ENCODE measurements at places on chromosomes 11 and 22. TPM values are rescaled to one million over a fixed set of nuclear protein-coding genes. Genes with fewer than 3 reads are reported as not detected.

- no peak for DNase-seq
Observed at GRCh38 chr11:27839226-27839913, 139.1 kb upstream of the BDNF start.

DNA sequence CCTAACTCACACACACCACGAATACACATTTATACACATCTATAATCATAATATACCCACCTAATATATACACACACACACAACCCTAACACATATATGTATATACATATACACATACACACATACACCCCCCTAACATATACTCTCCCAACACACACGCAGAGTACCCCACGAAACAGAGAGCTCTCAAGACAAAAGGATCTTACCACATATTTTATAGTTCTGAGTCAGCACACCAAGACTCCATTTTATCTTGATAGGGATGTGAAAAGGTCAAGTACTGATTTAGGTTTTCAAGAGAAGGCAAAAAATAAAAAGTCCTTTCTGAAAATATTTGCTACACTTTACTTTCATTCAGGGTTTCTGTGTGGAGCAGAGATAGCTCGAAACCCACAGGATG lies 1207.2 kb downstream of the LRRC4C start:
- no peak for DNase-seq

Gene TEF
- 12.8 TPM for total RNA-seq

- DNase-seq = no peak
Observed at GRCh38 chr22:20116376-20116950, 559 bp downstream of the RANBP1 start.

GRCh38 chr11:65868076-65868667 lies 4.4 kb downstream of the EFEMP2 start:
- DNase-seq = peak; percentile 75

Gene NDUFA6
- 129 TPM for total RNA-seq

DNA sequence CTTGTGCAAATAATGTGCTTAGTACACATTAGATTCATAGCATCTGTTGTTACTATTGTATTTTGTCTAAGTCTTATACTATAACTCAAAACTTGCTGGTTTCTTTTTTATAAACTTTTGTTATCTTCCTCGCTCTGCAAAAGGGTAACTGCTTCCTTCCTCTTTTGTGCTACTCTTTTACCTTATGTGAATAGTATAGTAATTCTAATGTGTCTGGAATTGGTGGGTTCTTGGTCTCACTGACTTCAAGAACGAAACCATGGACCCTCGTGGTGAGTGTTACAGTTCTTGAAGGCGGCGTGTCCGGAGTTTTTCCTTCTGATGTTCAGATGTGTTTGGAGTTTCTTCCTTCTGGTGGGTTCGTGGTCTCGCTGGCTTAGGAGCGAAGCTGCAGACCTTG lies 563.1 kb upstream of the LUZP2 start:
- DNase-seq = no peak

Gene SERPIND1
- not detected for total RNA-seq

DNA sequence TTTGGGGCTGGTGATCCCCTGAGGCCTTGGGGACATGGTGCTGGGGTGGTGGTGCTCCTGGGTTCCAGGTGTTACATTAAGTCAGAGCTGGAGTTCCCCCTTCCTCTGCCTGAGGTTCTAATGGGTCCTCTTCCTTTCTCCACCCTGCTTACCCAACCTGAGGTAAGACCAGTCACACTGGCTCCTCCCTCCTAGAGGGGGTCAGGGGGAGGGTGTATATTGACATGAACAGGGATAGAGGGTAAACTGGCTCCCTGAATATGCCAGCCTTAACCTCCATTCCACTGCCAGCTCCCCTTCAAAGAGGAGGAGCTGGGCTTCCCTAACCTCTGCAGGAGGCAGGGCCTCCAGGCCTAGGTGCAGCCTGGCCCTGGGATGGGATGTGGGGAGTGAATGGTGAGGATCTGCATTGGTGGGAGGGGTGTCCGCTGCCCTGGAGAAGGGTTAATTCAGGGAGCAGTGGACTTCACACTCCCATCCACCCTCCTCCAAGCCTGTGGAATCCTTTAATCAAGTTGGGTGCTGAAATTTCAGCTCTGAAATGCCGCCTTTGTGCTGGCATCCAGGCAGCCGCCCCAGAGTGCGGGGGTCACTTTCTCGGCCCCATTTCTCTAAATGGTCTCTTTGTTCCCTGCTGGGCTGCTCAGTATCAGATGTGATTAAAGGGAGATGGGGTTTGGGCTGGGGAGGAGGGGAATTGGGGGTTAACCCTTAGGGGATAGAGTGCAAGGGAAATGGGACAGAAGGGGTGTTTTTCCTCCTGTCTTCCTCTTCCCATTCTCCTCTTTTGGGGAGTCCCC lies 15.2 kb downstream of the POLR2F start:
- DNase-seq = no peak

GRCh38 chr11:88341522-88342251 lies 4.2 kb upstream of the CTSC start:
- no peak for DNase-seq

DNA sequence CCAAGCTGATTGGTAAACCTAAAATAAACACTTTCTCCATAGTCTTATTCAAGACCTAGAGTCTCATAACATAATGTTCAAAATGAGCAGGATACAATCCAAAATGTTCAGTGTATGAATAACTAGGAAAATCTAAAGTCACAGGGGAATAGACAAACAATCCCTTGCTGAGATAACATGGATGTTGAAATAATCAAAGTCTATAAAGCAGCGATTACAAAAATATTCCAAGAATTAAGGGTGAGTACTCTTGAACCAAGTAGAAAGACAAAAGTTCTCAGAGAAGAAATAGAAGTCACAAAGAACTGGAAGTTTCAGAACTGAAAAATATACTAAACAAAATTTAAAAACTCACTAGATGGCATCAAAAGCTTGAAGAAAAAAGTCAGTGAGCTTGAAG lies 561.0 kb downstream of the INSC start:
- DNase-seq = no peak

DNA sequence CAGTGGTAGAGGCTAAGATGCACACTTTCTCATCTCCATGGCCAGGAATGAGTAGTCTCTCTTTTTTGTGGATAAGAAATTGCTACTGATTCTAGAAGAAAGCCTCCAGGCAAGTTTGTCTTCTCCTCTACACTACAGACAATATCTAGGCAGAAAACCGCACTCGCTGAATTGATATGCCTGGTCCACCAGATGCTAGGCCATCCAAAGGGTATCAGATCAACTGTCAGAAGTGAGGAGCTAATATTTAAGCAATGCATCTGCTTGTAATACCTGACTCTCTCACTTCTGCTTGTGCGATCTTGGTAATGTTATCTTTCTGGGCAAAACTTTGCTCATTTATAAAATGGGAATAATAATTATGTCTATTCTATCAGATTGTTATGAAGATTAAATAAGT lies 45.0 kb downstream of the CASP12 start:
- DNase-seq = no peak

Gene GGTLC2
- total RNA-seq = not detected

Gene CARD16
- not detected for total RNA-seq

DNA sequence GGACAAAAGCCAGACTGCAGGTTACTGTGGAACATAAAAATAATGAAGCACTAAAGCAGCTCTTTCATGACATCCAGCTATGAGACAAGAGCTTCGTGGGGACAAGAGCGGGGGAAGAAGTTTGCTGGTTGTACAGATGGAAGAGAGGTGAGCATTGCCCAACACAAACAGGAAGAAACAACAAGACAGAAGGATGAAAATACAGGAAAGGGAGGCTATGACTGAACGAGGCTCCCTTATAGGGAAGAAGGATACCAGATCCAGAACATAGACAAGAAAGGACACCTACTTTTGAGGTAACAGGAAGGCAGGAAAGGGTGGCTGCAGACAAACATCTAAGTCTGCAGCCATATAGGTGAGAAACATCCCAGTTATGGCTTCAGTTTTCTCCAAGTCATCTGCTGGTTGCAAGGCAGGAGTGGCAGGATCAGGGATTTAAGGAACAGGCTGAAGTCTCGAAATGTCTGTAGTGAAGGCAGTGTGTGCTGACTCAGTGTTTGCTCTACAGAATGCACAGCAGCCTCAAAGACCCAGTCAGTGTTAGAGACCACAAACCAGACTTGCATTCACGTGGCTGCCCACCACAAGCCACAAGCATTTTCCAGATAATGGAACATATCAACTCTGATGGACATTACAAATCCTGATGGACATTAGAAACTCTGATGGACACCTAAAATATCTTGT lies 1.9 kb downstream of the CLTCL1 start:
- no peak for DNase-seq

DNA sequence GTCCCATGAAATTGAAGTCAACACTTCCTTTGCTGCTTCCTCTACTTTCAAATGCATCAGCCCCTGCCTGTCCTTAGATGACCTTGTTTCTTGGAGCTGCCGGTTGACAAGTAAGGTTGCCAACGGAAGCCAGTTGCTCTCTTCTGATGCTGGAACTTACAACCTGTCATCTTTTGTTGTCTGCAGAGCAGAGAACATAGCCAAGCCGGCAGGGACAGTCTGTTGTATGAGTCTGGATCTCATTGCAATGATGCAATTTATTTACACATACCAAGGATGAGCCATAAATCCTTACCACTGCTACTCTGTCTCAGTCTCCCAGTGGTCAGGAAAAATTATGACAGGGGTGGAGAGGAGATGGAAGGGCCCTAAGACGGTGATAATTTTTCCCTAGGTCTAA lies 151.4 kb downstream of the BLID start:
- peak; percentile 23 for DNase-seq

DNA sequence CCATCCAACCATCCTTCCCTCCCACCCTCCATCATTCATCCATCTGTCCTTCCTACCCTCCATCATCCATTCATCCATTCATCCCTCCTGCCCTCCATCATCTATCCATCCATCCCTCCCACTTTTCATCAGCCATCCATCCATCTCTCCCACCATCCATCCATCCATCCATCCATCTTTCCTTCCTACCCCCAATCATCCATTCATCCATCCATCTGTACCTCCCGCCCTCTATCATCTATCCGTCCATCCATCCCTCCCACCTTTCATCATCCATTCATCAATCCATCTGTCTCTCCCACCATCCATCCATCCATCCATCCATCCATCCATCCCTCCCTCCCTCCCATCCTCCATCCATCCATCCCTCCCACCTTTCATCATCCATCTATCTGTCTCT lies 968.8 kb downstream of the BRD1 start:
- DNase-seq = no peak

Gene HTR3B
- total RNA-seq = not detected

GRCh38 chr22:46815896-46816731 lies 53.7 kb downstream of the TBC1D22A start:
- no peak for DNase-seq

Gene RAD9A
- total RNA-seq = 20.3 TPM

Gene APOA5
- not detected for total RNA-seq

Gene SPDYC
- total RNA-seq = 3.4 TPM

- DNase-seq = no peak
Observed at GRCh38 chr11:103584021-103584420, 452.4 kb upstream of the DDI1 start.

GRCh38 chr11:117743121-117743815 lies 53.7 kb downstream of the DSCAML1 start:
- DNase-seq = no peak

Data from G401 (cell line).